Ovary (tissue), 10 donors: ENCODE measurements at places on chromosomes 3 and 15. TPM values are rescaled to one million over a fixed set of nuclear protein-coding genes. Genes with fewer than 3 reads are reported as not detected.

DNA sequence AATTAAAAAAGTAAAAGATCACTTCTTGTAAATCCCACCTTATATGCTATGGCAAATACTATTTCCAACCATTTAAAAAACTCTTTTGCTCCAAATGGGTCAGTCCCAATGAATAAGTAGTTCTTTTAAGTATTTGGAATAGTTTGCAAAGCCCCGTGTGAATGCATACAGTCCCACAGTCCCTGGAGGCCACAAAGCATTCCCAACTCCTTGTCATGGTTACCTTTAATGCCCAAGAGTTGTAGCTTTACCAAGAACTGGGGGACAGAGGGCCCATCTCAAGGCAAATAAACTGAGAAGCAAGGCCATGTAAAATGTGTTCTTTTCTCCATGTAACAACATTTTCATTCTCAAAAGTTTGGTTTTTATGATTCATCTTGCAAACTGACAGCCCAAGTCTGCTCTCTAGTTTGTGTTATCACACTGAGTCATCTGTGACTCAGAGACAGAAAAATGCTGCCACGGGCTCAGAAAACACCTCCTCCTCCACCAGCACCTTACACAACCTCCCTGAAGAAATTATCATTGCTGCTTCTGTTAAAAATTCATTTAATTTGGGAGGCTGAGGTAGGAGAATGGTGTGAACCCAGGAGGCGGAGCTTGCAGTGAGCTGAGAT, 336.2 kb downstream of the ERC2 start:
- H3K4me1 ChIP-seq, result no peaks in the 10 kb centered on the region
- no peak overlapping the region for H3K4me3 ChIP-seq
- H3K36me3 ChIP-seq, result no peaks in the 10 kb centered on the region
- no peak overlapping the region for H3K27ac ChIP-seq

DNA sequence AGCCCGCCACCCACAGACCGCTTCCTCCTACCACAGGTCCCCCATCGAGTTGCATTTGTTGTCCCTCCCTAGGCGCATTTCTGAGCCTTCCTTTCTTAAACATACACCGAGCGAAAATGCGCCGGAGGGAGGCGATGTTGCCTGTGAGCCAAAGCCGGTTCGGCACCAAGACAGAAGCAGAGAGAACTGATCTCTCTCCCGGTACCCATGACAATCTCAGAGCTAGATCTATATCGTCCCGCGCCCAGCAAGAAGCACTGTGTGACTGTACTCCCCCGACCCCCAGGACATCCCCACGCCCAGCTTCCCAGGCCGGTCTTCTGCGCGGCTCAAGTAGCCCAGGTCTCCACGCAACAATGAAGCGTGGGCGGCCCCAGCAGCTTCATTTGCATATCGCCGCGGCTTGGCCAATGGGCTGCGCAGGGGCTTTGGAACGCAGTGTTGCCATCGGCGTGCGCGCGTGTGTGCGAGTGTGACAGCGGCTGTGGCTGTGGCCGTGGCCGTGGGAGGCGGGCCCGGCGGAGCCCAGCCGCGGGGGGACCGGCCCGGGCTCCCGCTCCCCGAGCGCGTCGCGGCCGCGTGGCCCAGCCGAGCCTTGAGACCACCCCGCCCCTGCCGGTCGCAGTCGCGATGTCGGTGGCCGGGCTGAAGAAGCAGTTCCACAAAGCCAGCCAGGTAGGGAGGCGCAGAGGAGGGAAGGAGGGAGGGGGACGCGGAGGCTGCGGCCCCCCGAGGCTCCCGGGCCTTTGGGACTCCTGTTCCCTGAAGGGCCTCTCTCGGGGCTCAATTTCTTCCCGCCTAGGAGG, at the start of gene SH3GL3:
Gene SH3GL3 (plus strand): TSS at position 438 of the 806 bp plus-strand sequence. CDS start 193 bp downstream, at position 631.
- no peaks in the 10 kb centered on the region for H3K27me3 ChIP-seq
- peaks cover 3% of the 10 kb centered on the region for H3K4me1 ChIP-seq
- peak; percentile 49 for DNase-seq
- no peak within 1 kb of the TSS for H3K27ac ChIP-seq

Gene CPA3
- not detected for total RNA-seq

Gene MYL3
- 6.6 TPM for total RNA-seq

DNA sequence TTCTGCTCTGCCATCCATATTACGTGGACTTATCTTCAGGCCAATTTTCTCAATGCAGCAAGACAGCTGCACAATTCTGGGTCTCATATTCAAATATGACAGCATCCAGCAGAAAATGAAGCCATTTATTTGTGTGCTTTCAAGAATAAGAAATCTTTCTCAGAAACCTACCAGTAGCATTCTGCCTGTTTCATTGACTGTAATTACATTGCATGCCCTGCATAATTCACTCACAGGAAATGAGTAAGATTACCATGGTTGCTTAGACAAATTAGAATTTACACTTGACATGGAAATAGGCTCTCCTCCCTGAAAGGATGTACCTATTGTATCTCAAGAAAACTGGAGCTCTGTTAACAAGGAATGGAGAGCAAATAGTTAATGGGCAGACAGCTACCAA, 346.6 kb upstream of the DCBLD2 start:
- H3K27ac ChIP-seq, result no peak overlapping the region
- no peaks in the 10 kb centered on the region for H3K36me3 ChIP-seq
- no peaks in the 10 kb centered on the region for H3K27me3 ChIP-seq
- DNase-seq, result no peak
- no peak overlapping the region for H3K4me3 ChIP-seq

Gene EAF2
- 3.7 TPM for total RNA-seq

- no peak overlapping the region for H3K27ac ChIP-seq
- H3K36me3 ChIP-seq, result no peaks in the 10 kb centered on the region
- no peak overlapping the region for H3K4me3 ChIP-seq
- no peaks in the 10 kb centered on the region for H3K4me1 ChIP-seq
Measured at GRCh38 chr15:97849183-97849582, 111.3 kb upstream of the ARRDC4 start.

DNA sequence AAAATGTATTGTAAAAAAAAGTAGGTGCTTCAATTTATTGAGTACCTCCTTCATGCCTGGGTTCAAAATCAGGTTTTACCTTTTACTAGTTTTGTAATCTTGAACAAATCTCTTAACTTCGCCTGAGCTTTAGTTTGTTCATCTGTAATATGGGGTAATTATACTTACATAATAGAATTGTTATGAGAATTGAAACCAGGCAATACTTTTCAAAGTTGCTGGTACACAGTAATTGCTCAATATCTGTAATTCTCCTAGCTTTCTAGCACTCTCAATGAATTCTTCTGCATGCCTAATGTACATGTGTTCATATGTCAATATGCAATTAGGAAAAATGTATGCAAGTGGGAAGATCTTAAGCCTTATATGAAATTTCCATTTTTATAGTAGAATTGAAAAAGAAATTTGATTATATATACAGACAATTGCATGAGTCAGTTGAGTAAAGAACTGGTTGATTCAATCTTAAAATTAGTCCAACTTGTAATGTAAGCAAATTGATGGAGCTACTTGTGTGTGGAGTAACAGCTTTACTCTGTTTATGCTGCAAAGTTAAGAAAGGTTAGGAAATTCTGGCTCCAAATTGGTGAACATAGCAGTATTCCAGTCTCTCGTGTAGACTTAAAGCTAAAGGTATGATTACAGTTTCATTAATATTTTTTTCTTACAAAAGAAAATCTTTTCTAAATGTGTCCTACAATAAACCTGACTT, 4.1 kb downstream of the TNFSF10 start:
- no peak overlapping the region for H3K27ac ChIP-seq
- H3K4me3 ChIP-seq, result no peak overlapping the region
- no peaks in the 10 kb centered on the region for H3K36me3 ChIP-seq
- no peaks in the 10 kb centered on the region for H3K27me3 ChIP-seq
- H3K4me1 ChIP-seq, result peaks cover 7% of the 10 kb centered on the region

DNA sequence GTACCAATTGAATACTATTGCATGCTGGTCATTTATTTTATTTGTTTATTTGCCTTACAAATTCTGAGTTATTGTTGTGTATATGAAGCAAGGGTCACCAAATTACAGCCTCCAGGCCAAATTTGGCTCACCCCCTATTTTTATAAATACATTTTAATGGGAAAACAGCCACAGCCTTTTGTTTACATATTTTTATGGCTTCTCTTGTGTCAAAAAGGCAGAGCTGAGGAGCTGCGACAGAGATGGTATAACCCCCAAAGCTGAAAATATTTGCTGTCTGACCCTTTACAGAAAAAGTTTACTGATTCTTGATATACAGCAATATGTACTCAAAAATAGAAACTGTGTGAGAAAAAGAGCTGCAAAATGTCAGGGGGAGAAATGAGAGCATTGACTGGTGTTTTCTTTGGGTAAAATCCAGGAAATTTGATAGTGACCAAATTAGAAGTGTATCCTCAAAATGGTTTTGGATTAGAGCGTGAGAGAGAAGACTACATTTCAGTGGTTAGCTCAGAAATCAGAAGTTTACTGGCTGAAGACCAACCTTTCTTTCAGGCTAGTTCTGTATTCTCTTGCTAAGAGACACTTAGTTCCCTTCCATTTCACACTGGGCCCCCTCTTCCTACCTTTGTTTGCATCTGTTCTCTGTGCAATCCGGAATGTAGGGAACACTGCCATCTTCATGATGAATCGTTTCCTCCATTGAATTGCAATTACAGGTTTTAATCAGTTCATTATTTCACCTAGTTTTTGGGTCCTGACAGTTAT, 757.8 kb downstream of the AGBL1 start:
- H3K4me3 ChIP-seq, result no peak overlapping the region
- no peak for DNase-seq
- H3K27me3 ChIP-seq, result no peaks in the 10 kb centered on the region
- no peak overlapping the region for H3K27ac ChIP-seq
- no peaks in the 10 kb centered on the region for H3K4me1 ChIP-seq

- H3K4me3 ChIP-seq, result no peak overlapping the region
- no peaks in the 10 kb centered on the region for H3K4me1 ChIP-seq
- H3K27ac ChIP-seq, result no peak overlapping the region
- DNase-seq, result no peak
- H3K27me3 ChIP-seq, result no peaks in the 10 kb centered on the region
Measured at GRCh38 chr3:189655617-189656016, 24.4 kb downstream of the TP63 start.

DNA sequence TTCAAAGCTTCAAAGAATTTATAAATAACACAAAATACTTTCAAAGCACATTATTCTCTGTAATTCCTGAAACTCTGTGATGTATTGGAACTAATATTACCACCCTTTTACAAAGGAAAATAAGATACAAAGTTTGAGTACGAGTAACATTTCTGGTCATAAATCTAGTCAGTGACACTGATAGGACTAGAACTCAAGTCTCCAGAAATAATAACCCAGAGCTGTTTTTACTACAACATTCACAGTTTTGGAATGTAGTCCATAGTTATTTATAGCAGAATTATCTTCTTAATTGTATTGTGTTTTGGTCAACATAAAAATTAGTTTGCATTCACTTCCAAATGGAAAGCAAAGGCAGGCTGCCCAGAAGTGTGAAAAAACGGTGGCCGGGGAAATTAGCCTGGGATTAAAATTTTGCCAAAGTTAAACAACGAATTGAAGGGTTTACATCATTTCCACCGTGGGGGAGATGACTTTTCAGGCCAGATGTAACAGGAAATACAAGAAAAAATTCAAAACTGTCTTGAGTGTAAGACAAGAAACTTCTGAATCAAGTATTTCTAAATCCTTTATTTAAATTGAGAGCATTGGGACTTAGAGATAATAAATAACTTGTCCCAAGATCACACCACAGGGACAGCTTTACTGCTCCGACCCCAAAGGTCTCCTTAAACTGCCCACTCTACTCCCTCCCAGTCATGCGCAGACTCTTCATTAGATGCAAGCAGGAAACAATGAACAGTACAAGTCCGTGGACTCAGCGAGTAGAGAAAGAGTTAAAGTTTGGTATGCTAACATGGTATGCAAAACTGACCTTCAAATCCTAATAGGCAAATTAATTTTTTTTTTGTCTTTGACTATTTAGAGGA, 74.3 kb upstream of the VGLL4 start:
- H3K36me3 ChIP-seq, result no peaks in the 10 kb centered on the region
- peak overlapping the region; percentile 84 for H3K4me3 ChIP-seq
- H3K4me1 ChIP-seq, result no peaks in the 10 kb centered on the region
- H3K27me3 ChIP-seq, result no peaks in the 10 kb centered on the region
- DNase-seq, result peak; percentile 34

DNA sequence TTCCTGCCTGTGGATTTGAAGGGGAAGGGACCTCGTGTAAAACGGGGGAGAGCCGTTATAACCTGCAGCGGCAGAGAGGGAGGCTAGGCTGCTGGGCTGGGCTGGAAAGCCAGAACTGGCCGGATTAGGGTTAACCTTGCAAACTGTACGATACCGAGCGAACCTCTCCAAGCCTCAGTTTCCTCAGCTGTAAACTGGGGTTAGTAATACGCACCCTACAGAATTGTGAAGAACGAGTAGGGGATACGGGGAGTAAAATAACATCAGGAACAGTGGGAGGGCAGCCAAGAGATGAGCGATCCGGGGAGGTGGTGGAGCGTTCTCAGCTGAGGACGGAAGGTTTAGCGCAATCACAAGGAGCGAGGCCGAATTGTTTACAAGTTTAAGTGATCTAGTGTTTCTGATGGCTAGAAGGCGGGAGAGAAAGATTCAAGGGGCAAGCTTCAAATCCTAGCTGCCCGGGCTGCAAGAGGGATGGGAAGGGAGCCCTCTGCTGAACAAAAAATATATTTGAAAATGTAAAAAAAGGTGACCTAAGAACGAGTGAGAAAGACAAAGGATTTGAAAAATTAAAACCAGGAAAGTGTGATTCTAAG, 768 bp upstream of the SEMA5B start:
- H3K27ac ChIP-seq, result peak overlapping the region; percentile 17
- no peaks in the 10 kb centered on the region for H3K27me3 ChIP-seq
- peaks cover 6% of the 10 kb centered on the region for H3K4me1 ChIP-seq
- peak; percentile 36 for DNase-seq
- H3K36me3 ChIP-seq, result no peaks in the 10 kb centered on the region

- no peaks in the 10 kb centered on the region for H3K36me3 ChIP-seq
- DNase-seq, result no peak
- no peak overlapping the region for H3K27ac ChIP-seq
- no peaks in the 10 kb centered on the region for H3K27me3 ChIP-seq
- H3K4me3 ChIP-seq, result no peak overlapping the region
Measured at GRCh38 chr15:25810631-25811091, 52.5 kb downstream of the ATP10A start.
